ENCODE measurements at places on chromosomes 5 and 9.
A peak's percentile ranks its signal among the peaks of the same experiment; 100 is the strongest.

DNA sequence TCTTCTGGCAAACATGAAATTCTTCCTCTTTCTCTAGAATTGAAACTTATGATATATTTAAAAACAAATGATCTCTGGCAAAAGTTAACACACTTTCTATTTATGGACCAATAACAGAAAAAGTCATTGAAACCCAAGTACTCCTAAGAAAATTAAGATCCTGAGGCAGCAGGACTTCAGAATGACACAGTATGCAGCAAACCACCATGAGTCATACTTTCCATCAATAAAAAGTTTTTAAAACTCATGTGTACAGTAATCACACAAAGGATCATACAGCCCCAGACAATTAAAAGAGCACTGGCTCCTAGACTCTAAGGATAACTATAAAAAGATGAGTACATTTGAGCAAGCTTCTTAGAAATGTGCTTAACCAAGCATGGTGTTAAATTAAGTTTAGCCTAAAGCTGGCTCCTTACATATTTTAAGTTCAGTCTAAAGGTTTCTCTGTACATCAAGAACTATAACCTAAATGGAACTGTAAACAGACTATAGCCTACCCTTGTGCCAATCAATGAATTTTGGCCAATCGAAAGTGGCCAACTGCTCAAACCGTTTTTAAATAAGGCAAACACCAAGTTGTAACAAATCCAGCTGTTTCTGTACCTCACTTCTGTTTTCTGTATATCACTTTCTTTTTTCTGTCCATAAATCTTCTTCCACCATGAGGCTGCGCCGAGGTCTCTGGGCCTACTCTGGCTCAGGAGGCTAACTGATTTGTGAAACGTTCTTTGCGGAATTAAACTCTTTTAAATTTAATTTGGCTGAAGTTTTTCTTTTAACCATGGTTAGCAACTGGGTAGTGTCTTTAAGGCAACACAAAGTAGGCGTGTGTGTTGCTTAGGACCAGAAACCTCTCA lies 232.1 kb upstream of the PIK3R1 start:
- DNase-seq = peak; percentile 92

- DNase-seq = peak; percentile 92
Observed at GRCh38 chr5:160506006-160507004, 84.7 kb downstream of the PTTG1 start.

DNA sequence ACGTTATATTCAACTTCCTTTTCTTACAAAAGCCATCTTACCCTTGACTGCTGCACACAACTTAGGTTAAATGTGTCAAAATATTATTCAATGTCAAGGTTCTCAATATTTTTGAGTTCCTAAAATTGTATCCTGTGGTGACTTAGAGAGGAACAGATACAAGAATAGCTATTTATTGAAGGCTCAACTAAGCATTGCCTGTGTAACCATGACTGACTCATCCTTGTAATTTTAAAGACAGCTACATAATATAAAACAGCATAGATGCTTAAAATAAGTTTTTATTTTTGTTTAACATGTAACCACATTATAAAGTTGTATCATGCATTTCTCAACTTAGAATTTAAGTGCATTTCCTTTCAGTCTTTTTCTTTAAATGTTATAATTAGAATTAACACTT lies 312.9 kb upstream of the RGMB start:
- no peak for DNase-seq

GRCh38 chr9:87643778-87644570 lies 81.9 kb upstream of the CTSL start:
- DNase-seq = no peak

- no peak for DNase-seq
Observed at GRCh38 chr9:87681271-87682061, 44.5 kb upstream of the CTSL start.

DNA sequence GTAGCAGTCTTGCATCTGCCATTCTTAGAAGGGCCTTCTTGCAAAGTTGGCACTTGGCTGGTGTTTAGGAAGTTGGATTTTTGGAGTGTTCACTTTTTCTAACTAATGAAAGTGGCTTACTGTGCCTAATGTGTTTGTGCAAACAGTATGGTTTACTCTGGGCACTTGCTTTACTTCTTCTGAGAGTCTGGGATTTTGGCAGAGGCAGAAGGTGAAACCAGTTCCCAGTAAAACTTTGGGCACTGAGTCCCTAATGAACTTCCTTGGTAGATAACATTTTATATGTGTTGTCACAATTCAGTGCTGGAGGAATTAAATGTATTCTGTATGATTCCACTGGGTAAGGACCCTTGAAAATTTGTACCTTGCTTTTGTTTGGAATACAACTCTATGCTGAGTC lies 155.7 kb downstream of the FAM170A start:
- no peak for DNase-seq

DNA sequence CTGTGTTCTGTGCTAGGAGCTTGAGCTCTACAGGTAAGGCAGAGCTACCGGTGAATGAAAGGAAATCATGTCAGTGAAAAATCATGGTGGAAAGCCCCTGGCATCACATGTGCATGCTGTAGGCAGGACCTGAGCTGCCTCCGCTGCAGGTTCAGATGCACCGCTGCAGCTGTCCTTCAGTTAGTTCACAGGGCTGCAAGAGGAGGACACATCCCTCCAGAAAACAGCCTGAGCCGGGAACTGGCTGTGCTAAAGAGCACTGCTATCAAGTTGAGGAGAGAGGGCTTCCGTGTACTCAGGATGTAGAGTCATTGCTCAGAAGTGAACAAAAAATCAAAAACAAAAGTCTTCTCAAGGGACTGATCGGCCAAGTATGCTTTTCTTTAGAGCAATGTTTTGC lies 138.6 kb downstream of the ERCC6L2 start:
- no peak for DNase-seq

DNA sequence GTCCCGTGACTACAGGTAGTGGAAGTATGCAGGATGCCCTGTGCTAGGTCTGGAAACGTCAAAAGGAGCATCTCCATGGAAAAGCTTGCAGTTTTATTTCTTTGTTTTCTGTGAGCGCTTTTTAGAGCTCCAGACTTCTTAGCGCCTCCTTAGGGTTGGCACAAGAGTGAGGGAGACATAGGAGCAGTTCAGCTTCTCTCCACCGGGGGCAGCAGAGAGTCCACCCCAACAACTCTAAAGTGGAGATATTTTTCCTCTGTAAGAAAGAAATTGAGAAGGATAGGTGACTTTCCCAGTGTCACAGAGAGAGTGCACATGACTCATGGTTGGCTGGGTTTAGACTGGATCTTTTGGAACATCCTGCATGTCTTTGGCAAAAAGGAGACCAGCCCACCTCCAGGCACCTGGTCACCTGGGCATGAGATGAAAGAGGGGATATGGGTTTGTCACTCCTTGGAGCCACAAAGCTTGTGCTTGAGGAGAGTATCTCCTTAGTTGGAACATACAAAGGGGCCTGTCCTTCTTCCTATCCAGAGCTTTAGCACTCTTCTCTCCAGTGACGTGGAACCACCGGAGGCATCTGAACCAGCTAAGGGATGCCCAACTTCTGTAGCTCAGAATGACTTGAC lies 637.7 kb downstream of the SEMA5A start:
- DNase-seq = peak; percentile 73
